ENCODE measurements at places on chromosomes 2 and 18.

- DNase-seq: no peak
Measured at GRCh38 chr2:33216508-33217182, 259.8 kb upstream of the RASGRP3 start.

DNA sequence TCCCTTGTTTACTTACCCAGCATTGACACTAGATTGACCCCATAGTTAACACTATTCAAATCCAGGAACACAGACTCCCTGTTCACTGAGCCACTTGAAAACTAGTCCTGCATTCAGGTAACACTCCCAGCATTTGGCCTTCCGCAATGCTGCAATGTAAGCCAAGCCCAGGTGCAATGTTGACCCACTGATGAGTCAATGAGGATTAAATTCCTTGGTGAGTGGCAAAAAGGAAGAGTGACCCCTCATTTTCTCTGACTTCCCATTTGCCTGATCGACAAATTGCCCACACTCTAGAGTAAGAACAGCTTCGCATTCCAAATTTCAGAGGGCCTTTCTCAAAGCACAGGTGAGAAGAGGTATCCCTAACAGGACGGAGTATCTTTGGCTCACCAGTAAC, 251.9 kb downstream of the FBXO15 start:
- DNase-seq: peak; percentile 40

- no peak for DNase-seq
Measured at GRCh38 chr2:55460562-55460961, 40.9 kb upstream of the CCDC88A start.

GRCh38 chr2:222294996-222295367, 3.8 kb downstream of the PAX3 start:
- no peak for DNase-seq

- no peak for DNase-seq
Measured at GRCh38 chr2:32807662-32808061, 139.1 kb upstream of the LTBP1 start.

- DNase-seq: no peak
Measured at GRCh38 chr2:74206180-74206688, 7.8 kb downstream of the MTHFD2 start.

GRCh38 chr2:231364961-231365810, 30.3 kb upstream of the B3GNT7 start:
- DNase-seq: peak; percentile 68

GRCh38 chr2:172181840-172182239, 79.1 kb upstream of the DLX2 start:
- no peak for DNase-seq

DNA sequence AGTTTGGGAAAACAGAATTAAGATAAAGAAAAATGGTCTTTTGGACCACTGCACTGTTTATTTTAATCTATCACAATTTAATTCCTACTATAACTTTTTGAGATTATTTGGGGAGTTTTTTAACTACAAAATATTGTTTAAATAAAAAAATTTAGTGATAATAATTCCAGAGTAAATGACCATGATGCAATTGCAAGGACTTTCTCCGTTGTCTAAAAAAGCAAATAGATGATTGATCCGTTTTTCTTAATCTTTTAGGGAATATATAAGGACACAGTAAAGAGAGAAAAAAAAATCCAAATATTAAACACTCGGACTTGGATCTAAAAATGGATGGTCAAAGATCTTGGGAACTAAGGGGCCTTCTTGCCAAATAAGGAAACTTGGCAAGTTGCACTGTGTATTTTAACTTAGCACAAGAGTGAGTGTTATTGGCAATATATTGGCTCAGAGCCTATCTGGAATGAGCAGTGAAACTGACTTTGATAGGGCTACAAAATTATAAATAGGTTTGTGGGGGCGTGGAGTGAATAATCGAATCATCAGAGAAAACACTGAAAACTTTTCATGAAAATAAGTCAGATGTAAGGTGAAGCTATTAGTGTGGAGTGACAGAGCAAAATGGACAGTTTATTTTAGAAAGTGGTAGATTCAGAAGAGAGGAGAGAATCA, 2.0 kb downstream of the MAP3K20 start:
- DNase-seq: no peak

DNA sequence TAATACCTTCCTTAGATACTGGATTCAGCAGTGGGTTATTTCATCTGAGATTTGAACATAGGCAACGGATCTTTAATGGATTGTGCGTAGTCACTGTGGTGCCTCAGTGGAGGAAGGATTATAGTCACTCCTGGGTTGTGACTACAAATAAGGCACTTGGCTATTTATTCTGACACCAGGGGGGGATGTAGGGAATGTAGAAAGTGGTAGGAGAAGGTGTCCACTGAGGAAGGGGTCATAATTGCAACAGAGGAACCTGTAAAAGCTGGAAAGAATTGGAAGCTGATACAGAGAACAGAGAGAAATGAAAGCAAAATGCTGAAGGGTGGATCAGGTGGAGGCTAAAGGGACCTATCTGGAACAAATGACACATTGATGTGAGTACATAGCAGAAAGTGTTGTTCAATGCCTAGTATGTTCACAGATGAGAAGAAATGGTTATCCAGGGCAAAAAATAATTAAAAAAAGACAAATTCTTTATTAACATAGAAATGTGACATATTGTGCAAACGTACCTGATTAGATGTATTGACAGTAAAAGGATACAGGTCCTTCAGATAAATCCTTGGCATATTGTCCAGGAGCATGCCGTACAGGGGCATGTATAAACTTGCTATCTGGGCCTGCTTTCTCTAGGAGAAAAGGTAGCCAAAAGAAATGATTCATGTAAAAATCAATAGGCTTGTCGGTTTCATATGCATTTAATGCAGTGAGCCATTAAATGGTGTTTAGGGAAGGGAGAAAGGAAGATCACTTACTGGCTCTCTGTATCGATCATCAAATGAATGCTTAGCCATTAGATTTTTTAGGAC, 91.2 kb upstream of the CCDC195 start:
- peak; percentile 39 for DNase-seq

DNA sequence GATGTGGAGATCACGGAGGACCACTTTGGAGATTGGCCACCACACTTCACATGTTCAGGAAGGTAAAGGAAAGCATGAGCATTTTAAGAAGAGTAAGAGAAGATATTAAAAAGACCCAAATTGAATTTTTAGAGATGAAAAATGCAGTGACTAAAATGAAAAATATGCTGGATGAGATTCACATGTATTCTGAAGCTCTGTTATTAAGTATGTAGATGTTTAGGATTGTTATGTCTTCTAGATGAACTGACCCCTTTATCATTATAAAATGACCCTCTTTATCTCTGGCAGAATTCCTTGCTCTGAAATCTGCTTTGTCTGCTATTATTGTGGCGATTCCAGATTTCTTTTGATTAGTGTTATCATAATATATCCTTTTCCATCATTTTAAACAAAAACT, 36.0 kb upstream of the DYNC2LI1 start:
- no peak for DNase-seq

- no peak for DNase-seq
Measured at GRCh38 chr2:133146893-133147292, 421.4 kb downstream of the NCKAP5 start.

DNA sequence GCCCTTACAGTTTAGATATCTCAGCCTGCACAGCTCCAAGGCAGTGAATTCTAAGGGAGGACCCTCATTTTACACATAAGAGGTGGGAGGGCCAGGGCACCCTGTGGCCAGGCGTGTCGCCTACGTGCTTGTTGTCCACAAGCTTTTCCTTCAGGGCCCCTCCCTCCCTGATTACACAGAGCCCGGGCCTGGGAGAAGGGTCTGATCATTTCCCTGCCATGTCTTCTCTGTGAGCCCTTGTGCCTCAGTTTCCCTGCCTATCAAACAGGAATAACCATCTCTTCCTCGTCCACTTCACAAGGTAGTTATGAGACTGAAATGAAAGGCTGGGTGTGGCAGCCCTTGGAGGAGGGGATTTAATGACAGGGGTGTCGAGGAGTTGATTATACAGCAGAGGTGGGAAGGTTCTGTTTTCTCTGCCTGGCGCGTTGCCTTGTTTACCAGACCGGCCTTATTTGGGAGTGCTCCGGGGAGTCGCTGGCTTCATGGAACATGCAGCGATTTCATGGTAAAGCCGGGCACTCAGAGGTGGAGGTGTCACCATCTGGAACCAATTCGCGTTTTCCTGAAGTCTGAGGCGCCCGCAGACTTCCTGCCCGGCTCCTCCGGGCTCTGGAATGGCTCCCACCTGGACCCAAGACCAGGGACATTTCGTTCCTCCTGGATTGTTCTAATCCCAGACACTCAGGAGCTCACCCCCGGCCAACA, 208.9 kb downstream of the KLHL29 start:
- DNase-seq: no peak

DNA sequence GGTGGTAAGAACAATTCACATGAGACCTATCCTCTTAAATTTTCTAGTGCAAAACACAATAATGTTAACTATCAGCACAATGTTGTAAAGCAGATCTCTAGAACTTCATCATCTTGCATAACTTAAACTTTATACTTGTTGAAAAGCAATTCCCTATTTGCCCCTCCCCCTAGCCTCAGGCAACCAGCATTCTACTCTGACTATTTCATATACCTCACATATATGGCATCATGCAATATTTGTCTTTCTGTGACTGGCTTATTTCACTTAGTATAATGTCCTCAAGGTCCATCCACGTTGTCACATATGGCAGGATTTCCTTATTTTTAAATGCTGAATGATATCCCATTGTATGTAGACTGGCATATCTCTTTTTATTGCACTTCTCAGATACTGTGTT, 86.5 kb downstream of the STRADB start:
- DNase-seq: no peak

DNA sequence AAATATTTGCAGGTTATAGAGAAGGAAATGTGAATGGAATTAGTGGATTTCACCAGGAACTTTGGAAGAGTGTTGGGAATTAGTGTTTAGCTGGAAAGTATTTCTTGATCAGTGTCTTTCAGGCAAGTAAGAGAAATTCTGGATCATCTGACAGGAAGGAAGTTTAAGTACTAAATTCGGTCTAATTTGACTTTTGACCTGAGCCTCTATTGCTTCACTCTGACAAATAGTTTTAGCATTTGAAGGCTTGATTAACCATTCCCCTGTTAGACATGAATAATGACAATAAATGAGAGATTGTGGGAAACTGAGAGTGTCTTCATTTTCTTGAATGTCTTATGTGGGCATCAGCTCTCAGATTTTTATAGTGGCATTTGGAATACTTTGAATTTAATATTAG, 16.0 kb downstream of the CCNT2 start:
- no peak for DNase-seq

DNA sequence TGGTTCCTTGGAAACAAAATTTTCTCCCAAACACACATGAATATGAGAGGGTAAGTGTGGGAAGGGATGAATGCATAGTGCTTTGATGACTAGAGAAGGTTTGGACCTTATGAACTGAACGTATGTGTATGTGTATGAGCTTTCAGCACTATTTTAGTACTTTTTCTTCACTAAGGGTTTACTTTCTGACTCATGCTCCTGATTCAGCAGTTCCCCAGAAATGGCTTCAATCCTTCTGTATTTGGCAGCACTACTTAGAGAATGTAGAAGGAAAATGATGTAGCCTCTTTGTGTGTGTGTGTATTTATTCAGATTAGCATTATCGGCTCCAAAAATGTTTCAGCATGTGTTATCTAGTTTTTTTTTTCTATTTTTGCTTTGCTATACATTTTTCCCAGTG, 22.2 kb downstream of the KCNJ3 start:
- no peak for DNase-seq

DNA sequence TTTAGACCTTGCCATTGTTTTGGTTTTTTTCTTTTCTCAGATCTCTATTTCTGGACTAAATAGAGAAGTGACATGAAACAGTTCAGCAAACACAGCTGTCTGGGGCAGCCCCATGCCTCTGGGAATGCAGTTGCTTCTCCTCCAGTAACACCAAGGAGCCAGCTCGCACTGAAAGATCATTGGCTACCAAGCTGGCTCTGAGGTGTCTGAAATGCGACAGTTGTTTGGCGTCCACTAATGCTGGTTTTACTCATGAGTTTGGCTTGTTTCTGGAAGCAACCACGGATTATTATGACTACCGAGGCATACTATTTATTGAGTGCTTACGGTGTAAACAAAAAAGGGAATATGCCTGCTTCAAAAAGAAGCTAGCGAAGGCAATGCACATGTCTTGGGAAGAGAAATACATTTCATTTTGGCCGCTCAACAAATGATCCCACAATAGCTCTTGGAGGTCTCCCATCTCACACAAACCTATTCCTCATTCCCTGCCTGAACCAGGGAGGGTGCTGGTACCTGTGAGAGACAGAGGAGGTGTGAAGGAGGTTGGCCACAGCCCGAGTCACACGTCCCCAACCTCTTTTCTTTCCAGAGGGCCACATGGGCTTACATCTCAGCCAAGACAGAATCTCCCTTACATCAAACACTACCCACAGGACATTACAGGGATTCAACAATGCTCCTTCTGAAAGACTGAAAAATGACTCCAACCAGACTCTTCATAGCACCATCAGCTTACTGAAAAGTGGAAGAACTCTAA, 37.5 kb upstream of the NEB start:
- no peak for DNase-seq

- DNase-seq: no peak
Measured at GRCh38 chr2:204583773-204584172, 38.5 kb downstream of the PARD3B start.

GRCh38 chr2:169159686-169160085, 90.3 kb downstream of the DHRS9 start:
- DNase-seq: no peak

GRCh38 chr2:63598981-63599380, 10.2 kb downstream of the MDH1 start:
- no peak for DNase-seq

DNA sequence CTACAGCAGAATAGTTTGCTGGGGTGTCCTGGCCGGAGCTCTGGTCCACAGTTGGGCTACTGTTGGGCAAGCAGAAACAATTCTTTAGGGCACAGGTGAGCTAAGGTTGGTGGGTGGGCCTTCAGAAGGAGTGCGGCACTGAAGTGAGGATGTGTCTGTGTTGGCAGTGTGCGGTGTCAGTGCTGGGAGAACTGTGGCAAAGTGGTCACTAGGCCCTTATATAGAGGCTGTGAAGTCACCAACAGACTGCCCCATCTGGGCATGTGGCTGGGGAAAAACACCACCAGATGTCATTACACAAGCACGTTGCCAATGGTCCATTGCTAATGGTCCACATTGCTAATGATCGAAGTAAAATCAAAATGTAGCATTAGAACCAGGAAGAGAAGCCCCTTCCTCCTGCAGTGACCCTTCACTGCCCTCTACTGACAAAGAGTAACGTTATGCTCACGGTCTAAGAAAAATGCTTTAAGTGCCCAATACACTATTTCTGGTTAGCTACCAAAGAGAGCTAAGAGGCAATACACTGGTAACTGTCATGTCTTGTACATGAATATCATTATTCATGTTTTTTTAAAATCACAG, 21.3 kb downstream of the SCN1A start:
- no peak for DNase-seq

DNA sequence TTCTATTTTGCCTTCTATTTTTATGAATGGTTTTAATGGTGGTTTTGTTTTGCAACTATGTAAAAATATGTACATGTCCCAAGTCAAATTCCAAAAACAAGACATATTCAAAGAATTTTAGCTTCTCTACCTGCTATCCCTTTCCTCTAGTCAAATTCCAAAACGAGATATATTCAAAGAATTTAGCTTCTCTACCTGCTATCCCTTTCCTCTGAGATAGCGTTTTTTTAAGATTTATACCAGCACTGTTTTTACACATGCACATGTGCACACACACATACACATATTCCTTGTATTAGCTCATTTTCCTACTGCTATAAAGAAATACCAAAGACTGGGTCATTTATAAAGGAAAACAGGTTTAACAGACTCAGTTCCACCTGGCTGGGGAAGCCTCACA, 199.1 kb upstream of the ARL4C start:
- DNase-seq: no peak

Measured in epithelial cell of prostate (primary cell).